Stimulated activated CD4-positive, alpha-beta T cell treated with anti-CD3 and anti-CD28 coated beads, TNF-alpha, amount 100 ng/mL, for 1 hour (primary cell): ENCODE measurements at places on chromosomes 12 and 14.

DNA sequence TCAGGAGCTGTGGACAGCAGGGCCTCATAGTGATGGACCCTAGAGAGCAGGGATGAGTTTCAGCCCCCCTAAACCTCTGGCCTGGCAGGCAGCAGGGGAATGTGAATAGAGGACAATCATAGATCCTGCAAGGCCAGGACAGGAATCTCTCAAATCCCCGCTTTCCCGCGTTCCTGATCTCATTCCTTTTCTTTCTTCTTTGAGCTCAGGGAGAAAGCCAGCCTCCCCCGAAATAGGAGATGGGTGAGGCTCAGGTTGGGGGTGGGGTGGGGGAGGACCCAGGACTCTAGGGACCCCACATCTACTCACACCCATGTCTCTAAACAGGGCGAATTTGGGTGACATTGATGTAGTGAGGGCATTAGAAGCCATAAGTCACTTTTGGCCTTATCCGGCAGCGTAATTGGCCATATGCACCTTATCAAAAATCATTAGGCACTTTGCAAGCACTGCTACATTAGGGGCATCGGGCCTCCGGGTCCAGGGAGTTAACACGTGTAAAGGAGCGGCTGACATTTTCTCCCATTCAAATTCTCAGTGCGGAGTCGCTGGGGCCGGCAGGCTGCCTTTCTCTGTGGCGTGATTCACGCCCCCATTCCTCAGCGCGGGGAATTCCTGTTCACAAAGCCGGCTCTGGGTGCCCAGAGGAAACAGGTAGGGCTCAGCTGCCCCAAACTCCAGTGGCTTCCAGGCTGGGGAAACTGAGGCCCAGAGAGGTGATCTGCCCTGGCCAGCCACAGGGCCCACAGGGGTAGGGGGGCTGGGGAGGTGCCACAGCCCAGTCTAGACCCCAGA is 1.5 kb downstream of the LHX5 start:
- DNase-seq, result no peak

- DNase-seq, result no peak
These were observed 14.8 kb upstream of the NFYB start for GRCh38 chr12:104152685-104153241.

- DNase-seq, result no peak
These were observed 16.5 kb upstream of the KRT78 start for GRCh38 chr12:52865090-52865944.

GRCh38 chr14:77714926-77715325 is 7.0 kb downstream of the SLIRP start:
- DNase-seq, result no peak

DNA sequence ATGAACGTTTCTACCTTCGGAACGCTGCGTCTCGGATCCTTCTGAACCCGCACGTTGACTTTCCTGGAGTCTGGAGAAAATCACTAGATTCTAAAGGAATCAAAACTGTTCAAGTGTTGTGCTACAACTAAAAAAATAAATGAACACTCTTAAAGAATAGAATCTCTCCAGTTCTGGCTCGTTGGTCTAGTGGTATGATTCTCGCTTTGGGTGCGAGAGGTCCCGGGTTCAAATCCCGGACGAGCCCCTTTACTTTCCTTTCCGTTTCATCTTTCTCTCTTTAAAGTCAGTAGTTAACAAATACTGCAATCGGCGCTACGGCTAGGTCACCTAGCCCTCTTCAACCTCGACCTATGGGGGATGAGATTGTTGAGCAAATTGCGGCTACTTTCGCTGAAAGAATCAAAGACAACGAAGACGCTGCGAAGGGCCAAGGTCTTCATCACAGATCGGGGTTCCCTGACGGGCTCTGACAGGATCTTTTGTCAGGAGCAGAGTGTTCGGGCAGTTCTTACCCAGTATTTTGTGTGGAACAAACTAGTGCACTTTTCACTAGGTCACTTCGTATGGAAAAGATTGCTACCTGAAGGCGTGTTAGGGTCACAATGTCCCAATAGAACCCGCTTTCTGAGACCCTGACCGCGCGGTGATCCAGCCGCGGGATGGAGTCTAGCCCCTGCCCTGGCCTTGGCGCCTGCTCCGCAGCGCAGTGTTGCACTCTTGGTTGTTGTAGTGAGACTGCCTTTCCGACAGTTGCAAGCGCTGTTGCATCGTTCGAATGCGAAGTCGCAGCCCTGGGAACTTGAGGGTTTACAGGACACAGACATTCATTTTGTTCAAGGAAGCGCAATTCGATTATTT is 8.4 kb downstream of the OR6S1 start:
- DNase-seq, result peak; percentile 51

- DNase-seq, result no peak
These were observed 36.2 kb upstream of the FZD10 start for GRCh38 chr12:130126023-130126432.

GRCh38 chr14:90503582-90503981 is 106.8 kb downstream of the CALM1 start:
- DNase-seq, result no peak

GRCh38 chr12:41271489-41271888 is 83.4 kb downstream of the PDZRN4 start:
- no peak for DNase-seq
